Mesenteric fat pad (tissue), 1 donor: ENCODE measurements at places on chromosomes 1 and 21.

DNA sequence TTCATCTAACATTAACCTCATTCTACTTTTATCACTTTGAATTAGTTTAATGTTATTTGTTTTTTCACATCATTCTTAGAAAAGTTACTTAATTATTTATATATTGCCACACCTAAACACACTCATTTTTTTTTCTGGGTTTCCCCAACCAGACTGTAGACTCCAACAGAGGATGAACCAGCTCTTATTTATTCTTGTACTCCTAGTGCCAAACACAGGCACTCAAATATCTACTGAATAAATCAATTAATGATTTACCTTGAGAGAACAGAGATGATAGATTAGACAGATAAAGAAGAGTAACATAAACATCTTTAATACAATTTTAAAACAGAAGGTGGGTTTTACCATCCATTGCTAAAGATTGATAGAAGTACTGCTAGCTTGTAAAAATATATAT, 35.6 kb downstream of the EGLN1 start:
- DNase-seq, result no peak

GRCh38 chr1:60224523-60224922, 151.0 kb upstream of the C1orf87 start:
- no peak for DNase-seq

GRCh38 chr1:99181892-99182291, 82.4 kb upstream of the PLPPR4 start:
- DNase-seq, result no peak

- DNase-seq, result no peak
Observed at GRCh38 chr1:178091986-178092745, 1.7 kb upstream of the RASAL2 start.

DNA sequence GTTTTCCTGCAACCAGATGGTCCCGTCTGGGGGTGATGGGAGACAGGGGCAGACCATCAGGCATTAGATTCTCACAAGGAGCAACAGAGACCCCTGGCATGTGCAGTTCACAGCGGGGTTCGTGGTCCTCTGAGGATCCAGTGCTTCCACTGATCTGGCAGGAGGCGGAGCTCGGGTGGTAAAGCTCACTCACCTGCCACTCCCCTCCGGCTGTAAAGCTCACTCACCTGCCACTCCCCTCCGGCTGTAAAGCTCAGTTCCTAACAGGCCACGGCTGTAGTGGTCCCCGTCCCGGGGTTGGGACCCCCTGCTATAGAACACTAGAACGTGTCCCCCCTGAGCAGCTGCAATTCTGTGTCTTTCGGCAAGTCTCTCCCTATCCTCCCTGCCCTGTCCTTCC, 4.6 kb downstream of the KRTAP10-12 start:
- DNase-seq, result peak; percentile 78

DNA sequence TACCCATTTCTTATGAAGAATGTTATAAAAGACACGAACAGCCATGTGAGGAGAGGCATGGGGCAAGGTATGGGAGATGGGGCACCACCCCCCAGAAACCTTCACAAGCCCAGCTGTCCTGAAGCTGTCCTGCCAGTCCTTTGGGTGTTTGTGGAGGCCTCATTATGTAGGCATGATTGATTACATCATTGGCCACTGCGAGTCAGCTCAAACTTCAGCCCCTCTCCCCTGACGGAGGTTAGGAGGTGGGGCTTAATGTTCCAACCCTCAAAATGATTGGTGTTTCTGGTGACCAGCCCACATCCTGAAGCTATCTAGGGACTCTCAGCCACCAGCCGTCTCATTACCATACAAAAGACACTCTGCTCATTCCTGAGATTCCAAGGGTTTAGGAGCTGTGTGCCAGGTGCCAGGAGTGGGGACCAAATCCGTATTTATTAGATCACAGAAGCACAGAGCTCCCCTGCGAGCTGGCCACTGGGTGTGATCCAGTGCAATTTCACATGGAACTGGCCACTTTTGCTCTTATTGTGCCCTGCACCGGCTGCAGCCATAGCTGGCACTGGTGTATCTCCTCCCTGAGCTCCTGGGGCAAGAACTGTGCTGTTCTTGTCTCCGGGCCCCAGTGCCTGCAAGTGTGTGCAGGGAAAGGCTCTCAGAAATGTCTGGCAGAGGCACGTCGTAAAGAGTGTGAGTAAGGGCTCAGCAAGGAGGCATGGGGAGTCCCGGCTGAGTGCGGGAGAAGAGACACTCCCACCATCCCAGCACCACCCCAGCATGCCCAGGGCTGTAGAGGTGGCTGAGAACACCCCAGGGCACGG, 10.5 kb downstream of the KIAA1614 start:
- no peak for DNase-seq
